ENCODE measurements at places on chromosomes 5 and 9.

DNA sequence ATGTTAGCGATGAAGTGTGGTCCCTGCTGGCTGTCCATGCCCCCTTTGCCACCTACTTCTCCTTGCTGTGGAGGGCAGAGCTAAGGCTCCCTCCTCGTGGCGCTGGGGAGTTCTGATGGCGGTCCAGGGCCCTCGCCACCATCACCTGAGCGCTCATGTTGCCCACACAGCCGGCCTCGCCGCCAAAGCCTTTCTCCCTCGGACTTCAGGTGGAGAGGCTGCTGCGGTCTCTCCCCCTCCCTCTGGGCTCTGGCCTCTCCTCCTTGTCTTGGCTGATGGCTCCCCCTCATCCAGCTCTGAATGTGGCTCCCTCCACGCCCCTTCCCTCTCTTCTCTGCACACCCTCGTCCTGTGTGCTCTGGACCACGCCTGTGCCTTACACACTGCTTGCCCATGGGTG lies 14.5 kb upstream of the LPCAT1 start:
- DNase-seq, result no peak

DNA sequence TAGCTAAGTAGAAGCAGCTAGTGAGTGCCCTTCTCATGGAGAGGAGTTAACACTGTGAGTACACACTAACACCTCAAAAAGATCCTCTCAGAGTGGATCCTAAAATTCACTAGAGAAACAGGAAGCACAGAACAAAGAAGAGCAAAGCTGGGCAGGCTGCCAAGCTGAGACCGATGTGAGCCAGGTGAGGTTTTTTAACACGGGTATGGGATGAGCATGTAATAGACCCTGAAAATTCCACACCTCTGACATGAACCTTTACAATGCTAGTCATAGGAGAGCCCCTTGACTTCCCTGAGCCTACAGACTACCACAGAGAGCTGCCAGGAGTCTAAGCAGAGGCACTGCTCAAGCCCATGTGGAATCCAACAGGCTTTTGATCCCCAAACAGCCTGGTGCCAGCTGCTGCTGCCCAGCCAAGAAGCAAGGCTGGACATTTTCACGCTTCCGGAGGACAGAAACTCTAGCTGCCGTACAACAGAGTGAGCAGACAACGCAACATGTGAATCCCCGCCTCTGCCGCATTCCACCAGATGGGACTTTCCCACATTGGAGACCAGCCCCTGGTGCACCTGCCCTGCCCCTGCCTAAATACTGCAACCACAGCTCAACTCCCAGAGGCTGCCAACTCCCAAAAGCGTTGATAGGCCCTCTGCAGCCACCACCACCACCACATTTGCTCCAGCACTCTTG lies 280.8 kb downstream of the CDH10 start:
- no peak for DNase-seq

- DNase-seq, result no peak
Observed at GRCh38 chr9:38339496-38339895, 53.0 kb upstream of the ALDH1B1 start.

- DNase-seq, result no peak
Observed at GRCh38 chr9:89522959-89523285, 25.0 kb upstream of the SEMA4D start.

DNA sequence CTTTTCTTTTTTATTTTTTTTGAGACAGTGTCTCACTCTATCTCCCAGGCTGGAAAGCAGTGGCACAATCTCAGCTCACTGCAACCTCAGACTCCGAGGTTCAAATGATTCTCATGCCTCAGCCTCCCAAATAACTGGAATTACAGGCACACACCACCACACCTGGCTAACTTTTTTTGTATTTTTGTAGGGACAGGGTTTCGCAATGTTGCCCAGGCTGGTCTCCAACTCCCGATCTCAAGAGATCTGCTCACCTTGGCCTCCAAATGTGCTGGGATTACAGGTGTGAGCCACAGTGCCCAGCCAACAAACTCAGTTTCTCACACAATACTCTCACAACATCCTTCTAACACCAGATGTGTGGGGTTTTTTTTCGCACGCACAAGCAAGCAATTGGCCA lies 22.1 kb downstream of the AFF4 start:
- DNase-seq, result no peak

DNA sequence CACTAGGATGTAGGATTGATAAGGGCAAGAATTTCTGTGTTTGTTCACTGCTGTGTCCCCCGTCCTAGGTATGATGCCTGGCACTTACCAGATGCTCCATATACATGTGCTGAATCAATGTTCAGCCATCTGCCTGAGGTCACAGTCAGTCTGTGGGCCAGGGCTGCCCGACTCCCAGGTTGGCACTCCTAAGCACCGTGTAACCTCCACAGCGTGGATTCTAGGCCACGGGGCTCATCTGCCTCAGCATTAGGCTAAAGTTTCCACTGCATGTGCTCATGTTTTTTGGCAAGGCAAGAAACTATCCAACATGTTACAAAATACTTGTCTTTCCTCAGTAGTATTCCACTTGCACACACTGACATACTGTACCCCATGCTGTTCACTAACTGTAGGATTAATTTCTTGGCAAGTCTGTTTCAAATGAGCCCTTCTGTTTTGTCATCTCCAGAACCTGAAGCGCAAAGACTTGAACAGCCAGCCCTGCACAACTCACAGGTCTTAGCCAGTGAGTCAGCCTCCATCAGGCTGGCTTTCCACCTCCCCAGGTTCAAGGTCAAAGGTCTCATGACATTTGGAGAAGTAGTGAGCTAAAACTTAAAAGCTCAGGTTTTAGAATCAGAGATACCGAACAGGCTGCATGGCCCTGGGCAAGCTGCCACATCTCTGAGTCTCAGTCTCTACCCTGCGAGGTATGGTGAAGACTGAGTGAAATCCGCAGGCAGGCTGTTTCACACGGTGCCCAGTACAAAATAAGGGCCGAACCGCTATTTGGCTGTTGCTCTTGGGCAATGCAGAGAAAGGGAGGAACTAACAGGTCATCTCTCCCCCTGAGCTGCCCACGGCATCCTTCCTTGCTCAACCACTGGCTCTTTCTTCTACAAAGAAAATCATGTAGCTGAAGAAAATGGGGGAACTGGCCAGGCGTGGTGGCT lies 7.2 kb downstream of the TOR1A start:
- no peak for DNase-seq

GRCh38 chr5:159910207-159910842 lies 6.0 kb upstream of the ADRA1B start:
- no peak for DNase-seq

- DNase-seq, result no peak
Observed at GRCh38 chr9:90085633-90086032, 480.8 kb downstream of the GADD45G start.

DNA sequence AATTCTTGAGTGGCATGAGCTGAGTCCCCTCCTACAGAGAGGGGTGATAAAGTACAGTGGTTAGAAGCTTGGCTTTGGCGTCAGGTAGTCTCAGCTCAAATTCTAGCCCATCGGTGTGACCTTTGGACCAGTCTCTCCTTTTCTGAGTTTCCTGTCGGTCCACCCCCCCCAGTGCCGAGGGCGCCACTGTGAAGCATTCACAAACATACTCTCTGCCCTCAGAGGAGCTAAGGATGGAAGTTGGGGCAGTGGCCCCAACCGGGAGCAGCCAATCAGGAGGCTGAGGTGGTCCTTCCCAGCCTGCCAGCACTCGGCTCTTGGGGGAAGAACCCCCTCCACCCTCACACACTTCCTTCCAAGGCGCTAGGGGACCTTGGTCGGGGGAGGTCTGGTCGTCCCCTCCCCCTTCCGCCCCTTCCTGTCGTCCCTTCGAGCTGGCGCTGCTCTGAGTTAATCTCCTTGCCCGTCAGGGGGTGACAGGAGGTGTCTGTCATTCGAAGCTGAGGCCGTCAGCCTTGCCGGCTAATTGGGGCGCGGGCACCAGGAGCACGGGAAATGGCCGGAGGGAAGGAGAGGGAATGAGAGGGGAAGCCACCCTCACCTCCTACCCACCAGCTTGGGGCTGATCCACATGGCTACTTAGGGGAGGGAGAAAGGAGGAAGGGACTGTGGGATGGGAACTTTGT lies 53.0 kb downstream of the CXXC5 start:
- no peak for DNase-seq

GRCh38 chr9:35749515-35750255 lies 598 bp downstream of the RGP1 start:
- no peak for DNase-seq

- no peak for DNase-seq
Observed at GRCh38 chr9:131609099-131609830, 63.9 kb downstream of the PRRT1B start.

DNA sequence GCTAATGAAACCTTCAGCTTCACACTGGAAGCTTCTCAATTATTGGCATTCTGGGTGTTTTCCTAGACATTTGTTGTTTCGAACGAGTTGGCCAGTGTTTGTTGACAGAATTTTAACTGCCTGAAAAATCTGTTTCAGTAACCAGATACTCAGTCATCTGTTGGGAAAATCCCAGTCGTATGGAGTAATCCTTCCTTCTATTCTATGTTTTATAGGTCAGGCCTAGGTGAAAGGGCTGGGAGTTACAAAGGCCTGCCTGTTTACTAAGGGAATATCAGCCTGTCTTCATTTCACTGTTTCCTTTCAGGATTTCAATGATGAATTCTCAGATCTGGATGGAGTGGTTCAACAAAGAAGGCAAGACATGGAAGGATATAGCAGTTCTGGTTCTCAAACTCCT lies 59.9 kb downstream of the GRAMD2B start:
- no peak for DNase-seq

DNA sequence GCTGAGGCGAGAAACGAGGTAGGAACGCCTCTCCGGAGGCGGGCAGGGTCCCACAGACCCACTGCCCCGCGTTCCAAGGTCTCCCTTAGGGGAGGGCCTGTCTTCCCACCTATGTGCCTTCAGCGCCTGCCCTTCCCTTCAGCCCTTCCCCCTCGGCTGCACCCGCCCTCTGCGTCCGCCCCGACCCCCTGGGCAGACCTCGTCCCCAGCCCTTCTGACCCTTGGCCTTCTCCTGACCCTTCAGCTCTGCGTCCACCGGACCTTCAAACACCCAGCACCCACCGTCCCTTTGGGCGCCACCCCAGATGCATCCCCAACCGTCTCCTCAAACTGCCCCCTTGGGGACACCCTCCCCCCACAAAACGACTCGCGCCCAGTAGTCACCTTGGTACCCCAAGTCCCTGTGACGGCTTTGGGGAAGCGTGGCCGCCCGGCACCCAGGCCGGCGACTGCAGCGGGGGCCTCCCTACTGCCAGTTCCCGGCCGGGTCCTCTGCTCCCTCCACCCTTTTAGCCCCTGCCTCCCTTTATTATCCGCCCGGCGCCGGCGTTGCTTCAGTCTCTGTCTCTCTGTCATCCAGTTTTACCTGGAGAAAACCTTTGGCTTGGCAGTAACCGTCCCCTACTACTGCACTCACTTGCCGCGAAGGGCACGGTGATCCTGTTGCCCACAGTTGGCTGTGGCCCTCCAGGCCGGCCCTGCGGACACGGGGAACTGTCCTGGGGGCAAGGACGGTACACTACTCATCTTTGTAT lies 421 bp downstream of the RUSC2 start:
- DNase-seq, result no peak

GRCh38 chr9:114236391-114237138 lies 81.2 kb downstream of the COL27A1 start:
- no peak for DNase-seq

DNA sequence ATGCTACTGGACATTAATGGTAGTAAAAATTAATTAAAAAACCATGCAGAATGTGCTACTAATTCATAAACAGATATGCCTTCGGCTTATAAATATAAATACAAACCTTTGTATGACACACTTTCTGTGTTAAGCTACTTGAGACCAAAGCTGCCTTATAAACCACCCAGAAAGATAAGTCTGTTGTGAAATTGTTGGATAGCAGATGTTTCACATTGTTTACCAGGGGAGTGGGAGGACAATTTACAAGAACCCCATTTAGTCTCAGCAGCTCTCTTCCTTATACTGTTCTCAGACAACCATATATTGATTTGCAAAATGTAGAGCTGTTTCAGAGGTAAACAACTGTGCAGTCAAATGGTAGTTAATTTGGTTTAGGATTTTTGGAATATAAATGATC lies 524.4 kb downstream of the PRR16 start:
- no peak for DNase-seq

GRCh38 chr5:61277190-61277589 lies 54.9 kb upstream of the ZSWIM6 start:
- no peak for DNase-seq

All from stimulated activated CD4-positive, alpha-beta T cell treated with anti-CD3 and anti-CD28 coated beads, TNF-alpha, amount 100 ng/mL, for 1 hour (primary cell).